ENCODE measurements at places on chromosomes 4 and X. TPM values are rescaled to one million over a fixed set of nuclear protein-coding genes. Genes with fewer than 3 reads are reported as not detected.

- no peak overlapping the region for H3K4me3 ChIP-seq
- H3K27ac ChIP-seq, result no peak overlapping the region
- no peaks in the 10 kb centered on the region for H3K4me1 ChIP-seq
Observed at GRCh38 chr4:121375262-121375661, 5.6 kb downstream of the QRFPR start.

Gene TMEM128
- 26.6 TPM for total RNA-seq

GRCh38 chr4:41437111-41437536 is 100.8 kb upstream of the LIMCH1 start:
- no peak overlapping the region for H3K27ac ChIP-seq
- H3K4me3 ChIP-seq, result no peak overlapping the region
- H3K4me1 ChIP-seq, result no peaks in the 10 kb centered on the region

GRCh38 chr4:98887145-98887544 is 41.8 kb downstream of the EIF4E start:
- no peaks in the 10 kb centered on the region for H3K27me3 ChIP-seq
- no peak overlapping the region for H3K27ac ChIP-seq
- no peak for DNase-seq
- H3K36me3 ChIP-seq, result peaks cover 25% of the 10 kb centered on the region

Gene GAGE12F
- total RNA-seq, result not detected

Gene FGF13
- total RNA-seq, result not detected

- no peaks in the 10 kb centered on the region for H3K4me1 ChIP-seq
- no peaks in the 10 kb centered on the region for H3K27me3 ChIP-seq
- H3K36me3 ChIP-seq, result no peaks in the 10 kb centered on the region
- H3K4me3 ChIP-seq, result no peak overlapping the region
- no peak for DNase-seq
- no peak overlapping the region for H3K27ac ChIP-seq
Observed at GRCh38 chr4:10640561-10641201, 43.9 kb downstream of the CLNK start.

Gene DDX53
- not detected for total RNA-seq

GRCh38 chrX:17527922-17528321 is 152.9 kb downstream of the NHS start:
- no peaks in the 10 kb centered on the region for H3K36me3 ChIP-seq
- no peak overlapping the region for H3K4me3 ChIP-seq
- no peak overlapping the region for H3K27ac ChIP-seq
- no peak for DNase-seq
- H3K27me3 ChIP-seq, result no peaks in the 10 kb centered on the region

DNA sequence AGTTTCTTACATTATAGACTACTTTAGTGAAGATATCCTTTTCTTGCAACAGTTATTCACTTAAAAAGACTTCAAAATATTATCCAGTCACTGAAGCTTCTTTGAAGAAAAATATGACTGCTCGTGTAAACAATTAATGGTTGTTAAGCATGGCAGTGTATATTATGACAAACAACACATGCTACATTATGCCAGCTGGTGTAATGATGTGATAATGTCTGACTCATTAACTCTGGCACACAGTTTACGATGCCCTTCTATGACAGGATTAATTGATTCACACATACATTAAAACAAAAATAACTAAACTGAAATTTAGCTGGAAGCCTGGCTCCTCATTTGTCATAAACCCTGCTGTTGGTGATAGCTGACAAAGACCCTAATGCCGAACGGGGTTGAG is 22.4 kb downstream of the GK2 start:
- H3K4me3 ChIP-seq, result no peak overlapping the region
- H3K27ac ChIP-seq, result no peak overlapping the region
- no peaks in the 10 kb centered on the region for H3K4me1 ChIP-seq

DNA sequence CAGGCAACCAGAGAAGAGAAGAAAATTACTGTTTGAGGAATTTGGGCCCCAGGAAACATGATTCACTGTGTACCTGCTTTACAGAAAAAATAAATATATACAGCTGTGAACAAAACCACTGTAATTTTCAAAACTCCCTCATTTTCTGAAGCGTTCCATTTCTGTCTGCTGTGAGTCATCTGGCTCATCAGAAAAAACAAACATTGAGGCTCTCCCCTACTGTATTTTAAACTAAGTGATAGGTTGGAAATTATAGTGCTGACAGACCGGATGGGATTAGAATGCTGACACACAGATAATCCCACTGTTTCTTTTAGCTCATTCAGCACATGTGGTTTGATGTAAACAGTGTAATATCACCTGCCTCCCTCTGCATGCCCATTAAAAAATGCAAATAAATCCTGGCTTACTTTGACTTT is 847.0 kb downstream of the TRIML1 start:
- H3K27me3 ChIP-seq, result no peaks in the 10 kb centered on the region
- no peaks in the 10 kb centered on the region for H3K36me3 ChIP-seq
- no peaks in the 10 kb centered on the region for H3K4me1 ChIP-seq
- no peak overlapping the region for H3K4me3 ChIP-seq
- H3K27ac ChIP-seq, result no peak overlapping the region

Gene TMEM156
- total RNA-seq, result 7.3 TPM

DNA sequence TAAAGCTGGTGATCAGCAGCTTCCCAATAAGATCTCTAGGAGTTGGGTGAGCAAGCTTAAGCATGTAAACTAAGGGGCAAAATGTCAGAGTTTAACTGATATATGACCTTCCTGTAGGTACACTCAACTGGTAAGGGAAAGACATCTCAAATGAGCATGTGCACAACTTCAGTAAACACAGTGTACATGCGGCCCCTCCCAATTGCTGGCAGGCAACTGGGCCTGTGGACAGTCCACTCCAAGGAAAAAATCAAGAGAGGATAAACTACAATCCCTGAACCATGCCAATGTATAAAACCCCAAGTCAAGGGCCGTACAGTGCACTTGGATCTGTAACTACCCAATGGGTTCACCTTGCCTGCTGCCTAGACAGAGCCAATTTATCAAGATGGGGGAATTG is 4.9 kb upstream of the NAA11 start:
- no peaks in the 10 kb centered on the region for H3K36me3 ChIP-seq
- no peaks in the 10 kb centered on the region for H3K4me1 ChIP-seq
- no peak for DNase-seq
- no peak overlapping the region for H3K4me3 ChIP-seq

- no peak overlapping the region for H3K27ac ChIP-seq
- H3K4me1 ChIP-seq, result peaks cover 58% of the 10 kb centered on the region
- no peaks in the 10 kb centered on the region for H3K27me3 ChIP-seq
- no peaks in the 10 kb centered on the region for H3K36me3 ChIP-seq
- no peak for DNase-seq
- no peak overlapping the region for H3K4me3 ChIP-seq
Observed at GRCh38 chr4:10123227-10124101, 6.9 kb upstream of the WDR1 start.

Gene GAB1
- 0.95 TPM for total RNA-seq

Gene CT45A7
- not detected for total RNA-seq

DNA sequence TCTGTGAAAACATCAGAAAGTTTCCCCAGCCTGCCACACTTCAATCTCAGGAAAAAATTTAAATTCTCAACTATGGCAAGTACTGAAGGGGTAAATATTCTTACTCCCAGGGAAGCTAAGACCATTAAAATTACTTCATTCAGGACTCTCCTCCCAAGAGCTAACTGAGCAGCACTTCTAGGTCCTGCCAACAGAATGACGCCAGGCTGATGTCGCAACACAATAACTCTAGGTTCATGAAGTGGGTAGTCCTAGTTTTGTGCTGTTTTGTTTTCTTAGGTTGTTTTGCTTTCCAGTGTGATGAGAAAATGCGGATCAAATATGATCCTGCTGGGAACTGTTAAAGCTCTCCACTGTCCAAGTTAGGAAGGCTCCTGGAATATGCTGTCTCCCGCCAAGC is 180.0 kb downstream of the NKX6-1 start:
- no peaks in the 10 kb centered on the region for H3K36me3 ChIP-seq
- H3K4me1 ChIP-seq, result no peaks in the 10 kb centered on the region
- H3K27ac ChIP-seq, result no peak overlapping the region
- H3K4me3 ChIP-seq, result no peak overlapping the region
- no peaks in the 10 kb centered on the region for H3K27me3 ChIP-seq

Gene CFAP99
- not detected for total RNA-seq

DNA sequence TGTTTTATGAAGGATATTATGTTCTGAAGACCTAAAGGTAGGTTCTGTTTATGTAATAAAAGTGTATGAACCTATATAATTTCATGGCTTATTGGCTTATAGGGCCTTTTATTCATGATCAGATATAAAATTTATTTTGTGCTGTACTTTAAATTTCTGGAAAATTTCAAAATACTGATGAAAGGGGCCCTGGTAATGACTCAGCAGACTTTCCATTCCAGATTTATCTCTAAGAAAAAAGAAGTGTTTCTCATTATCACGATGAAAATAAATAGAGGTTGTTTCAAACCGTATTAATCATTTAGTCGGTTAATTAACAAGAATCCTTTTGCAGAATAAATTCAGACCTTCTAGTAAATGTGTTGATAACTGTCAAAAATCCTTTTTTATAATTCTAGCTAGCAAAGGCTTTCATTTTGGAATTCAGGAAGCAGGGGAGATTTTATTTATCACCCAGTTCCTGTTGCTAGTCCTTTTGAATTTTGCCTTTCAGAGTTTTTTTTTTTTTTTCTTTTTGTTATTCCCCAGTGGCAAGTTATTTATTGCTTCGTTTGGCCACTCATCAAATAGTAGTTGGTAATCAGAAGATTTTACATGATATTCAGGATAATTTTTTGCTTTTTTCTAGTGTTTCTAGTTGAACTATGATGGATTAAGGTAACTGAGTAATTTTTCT is 5.4 kb upstream of the TAPT1 start:
- H3K36me3 ChIP-seq, result no peaks in the 10 kb centered on the region
- peaks cover 5% of the 10 kb centered on the region for H3K4me1 ChIP-seq
- H3K27me3 ChIP-seq, result no peaks in the 10 kb centered on the region
- no peak for DNase-seq
- no peak overlapping the region for H3K4me3 ChIP-seq

DNA sequence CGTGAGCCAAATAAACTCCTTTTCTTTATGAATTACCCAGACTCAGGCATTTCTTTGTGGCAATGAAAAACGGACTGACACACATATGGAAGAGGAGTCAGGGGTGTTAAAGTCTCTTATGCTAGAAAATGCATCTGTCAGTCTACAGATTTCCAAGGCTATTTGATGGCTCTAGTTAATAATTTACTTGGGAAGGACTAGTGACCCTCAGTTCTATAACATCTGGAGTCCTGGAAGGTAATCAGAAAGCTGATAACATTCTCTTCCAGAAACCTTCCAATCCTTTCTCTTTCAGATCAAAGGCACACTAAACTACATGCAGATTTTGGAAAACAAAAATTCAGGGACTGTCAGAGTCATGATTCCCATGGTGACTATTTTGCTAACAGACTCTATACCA is 142.0 kb upstream of the TEX13D start:
- no peak overlapping the region for H3K27ac ChIP-seq
- H3K4me3 ChIP-seq, result no peak overlapping the region
- no peaks in the 10 kb centered on the region for H3K4me1 ChIP-seq
- H3K36me3 ChIP-seq, result no peaks in the 10 kb centered on the region

DNA sequence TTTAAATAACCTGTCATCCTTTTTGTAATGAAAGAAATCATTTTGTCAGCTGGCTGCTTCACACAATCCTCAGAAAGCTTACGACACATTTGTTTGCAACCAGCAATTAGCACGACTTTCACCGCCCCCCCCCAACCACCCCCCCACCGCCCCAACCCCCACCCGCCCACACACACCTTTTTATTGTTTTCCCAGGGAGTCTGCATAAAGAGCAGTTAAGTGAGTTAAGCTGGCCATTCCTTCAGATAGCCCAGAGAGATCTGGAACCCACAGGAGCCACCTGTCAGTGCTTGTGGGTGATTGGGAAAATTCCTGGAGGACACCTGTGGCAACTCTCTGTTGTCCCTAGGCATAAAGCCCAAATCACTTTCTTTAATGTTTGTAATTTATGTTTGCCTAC is 175.7 kb upstream of the FMR1 start:
- H3K4me1 ChIP-seq, result no peaks in the 10 kb centered on the region
- no peak overlapping the region for H3K27ac ChIP-seq
- no peaks in the 10 kb centered on the region for H3K27me3 ChIP-seq
- DNase-seq, result no peak
- H3K4me3 ChIP-seq, result no peak overlapping the region
- no peaks in the 10 kb centered on the region for H3K36me3 ChIP-seq

Gene NALF2
- total RNA-seq, result 0.46 TPM

- no peak overlapping the region for H3K4me3 ChIP-seq
- H3K27me3 ChIP-seq, result no peaks in the 10 kb centered on the region
- no peak for DNase-seq
Observed at GRCh38 chr4:74166135-74166534, 8.2 kb downstream of the MTHFD2L start.

GRCh38 chrX:107467271-107467670 is 17.8 kb downstream of the FRMPD3 start:
- no peaks in the 10 kb centered on the region for H3K27me3 ChIP-seq
- H3K4me1 ChIP-seq, result no peaks in the 10 kb centered on the region
- no peak overlapping the region for H3K4me3 ChIP-seq
- DNase-seq, result no peak
- H3K36me3 ChIP-seq, result no peaks in the 10 kb centered on the region

Gene PPEF1
- not detected for total RNA-seq

Gene NAT8L
- total RNA-seq, result 0.55 TPM

GRCh38 chr4:67762086-67762485 is 7.9 kb upstream of the GNRHR start:
- DNase-seq, result no peak
- H3K27ac ChIP-seq, result no peak overlapping the region
- H3K4me3 ChIP-seq, result no peak overlapping the region
- H3K36me3 ChIP-seq, result no peaks in the 10 kb centered on the region

DNA sequence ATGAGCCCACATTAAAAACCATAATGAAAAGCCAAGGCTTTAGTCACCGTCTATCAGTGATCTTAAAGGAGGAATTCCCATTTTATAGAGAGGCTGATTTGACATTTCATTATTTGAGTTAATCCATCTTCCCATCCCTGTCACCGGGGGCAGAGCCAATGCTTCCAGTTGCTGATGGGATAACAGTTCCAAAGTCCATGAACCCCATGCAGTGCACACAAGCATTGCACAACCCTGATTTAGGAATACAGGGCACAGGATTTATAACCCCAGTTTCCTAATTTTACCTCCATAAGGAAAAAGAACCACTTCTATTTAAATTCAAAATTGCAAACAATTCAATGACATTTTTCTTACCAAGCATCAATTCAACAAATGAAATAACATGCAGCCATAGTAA is 36.5 kb downstream of the MAOB start:
- H3K4me1 ChIP-seq, result no peaks in the 10 kb centered on the region
- no peaks in the 10 kb centered on the region for H3K36me3 ChIP-seq
- DNase-seq, result no peak
- no peak overlapping the region for H3K27ac ChIP-seq
- no peaks in the 10 kb centered on the region for H3K27me3 ChIP-seq

- H3K27ac ChIP-seq, result no peak overlapping the region
- no peaks in the 10 kb centered on the region for H3K4me1 ChIP-seq
- no peaks in the 10 kb centered on the region for H3K27me3 ChIP-seq
- H3K36me3 ChIP-seq, result no peaks in the 10 kb centered on the region
- H3K4me3 ChIP-seq, result no peak overlapping the region
Observed at GRCh38 chr4:115969756-115970155, 856.3 kb upstream of the NDST4 start.

All from CD8-positive, alpha-beta memory T cell (primary cell).